EL (cell line): ENCODE measurements at places on chromosomes 11 and 22.

DNA sequence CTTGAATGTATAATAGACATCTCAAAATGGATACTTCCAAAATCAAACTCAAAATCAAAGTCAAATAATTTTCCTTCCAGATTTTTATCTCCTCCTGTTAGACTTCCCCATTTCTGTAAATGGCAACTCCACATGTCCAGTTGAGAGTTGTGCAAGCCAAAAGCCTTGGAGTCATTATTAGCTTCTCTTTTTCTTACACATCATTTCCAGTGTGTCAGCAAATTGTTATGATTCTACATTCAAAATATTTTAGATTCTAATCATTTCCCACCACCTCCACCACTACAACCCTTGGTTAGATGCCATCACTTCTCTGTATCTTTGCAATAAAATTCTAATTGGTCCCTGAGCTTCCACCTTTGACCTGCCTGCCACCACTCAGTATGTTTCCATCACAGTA is 155.7 kb downstream of the CNTN5 start:
- no peak for DNase-seq

DNA sequence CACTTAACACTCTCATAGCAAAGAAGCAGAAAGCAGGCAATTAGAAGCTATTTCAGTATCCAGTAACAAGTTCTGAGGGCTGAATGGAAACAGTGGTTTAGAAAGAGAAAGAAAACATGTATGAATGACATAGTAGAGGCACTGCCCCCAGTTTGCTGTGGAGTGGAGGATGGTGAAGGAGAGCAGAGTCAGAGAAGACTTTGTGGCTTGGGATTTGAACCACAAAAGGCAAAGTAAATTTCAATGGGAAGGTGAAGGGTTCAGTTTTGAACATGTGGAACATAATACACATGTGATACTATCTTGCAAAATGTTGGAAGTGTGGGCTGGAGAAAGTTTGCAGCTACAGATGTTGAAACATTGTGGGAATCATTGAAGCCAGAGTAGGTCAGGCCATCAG is 81.4 kb downstream of the SNX19 start:
- DNase-seq, result no peak

- no peak for DNase-seq
These were observed 30.5 kb upstream of the TTC28 start for GRCh38 chr22:28710107-28710506.

DNA sequence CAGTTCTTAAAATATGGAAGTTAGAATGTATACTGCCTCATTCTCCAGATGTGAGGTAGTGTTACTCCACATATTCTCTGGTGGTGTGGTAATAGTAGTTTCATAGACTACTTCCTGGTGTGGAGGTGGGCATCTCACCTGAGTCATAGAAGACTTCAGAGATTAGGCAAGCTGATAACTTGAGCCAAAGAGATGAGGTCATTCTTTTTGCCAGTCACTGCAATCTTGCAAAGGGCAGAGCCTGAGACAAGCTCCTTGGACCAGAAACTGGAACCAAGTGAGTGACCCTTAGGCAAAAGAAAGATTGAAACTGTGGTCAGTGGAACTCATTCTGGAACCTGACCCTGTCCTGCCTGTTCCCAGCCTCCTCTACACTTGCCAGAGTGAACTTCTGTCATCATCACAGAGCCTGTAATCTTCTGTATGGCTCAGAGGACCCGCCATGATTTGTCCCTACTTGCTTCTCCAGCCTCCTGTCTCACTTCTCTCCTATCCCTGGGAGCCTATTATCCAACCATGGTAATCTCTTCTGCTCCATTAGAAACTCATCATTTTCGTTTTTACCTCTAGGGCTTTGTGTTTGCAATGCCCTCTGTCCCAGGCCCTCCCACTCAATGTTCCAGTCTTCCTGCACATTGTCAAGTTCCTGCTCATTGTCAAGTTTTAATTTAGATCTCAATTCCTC is 10.6 kb upstream of the CCDC83 start:
- peak; percentile 80 for DNase-seq

DNA sequence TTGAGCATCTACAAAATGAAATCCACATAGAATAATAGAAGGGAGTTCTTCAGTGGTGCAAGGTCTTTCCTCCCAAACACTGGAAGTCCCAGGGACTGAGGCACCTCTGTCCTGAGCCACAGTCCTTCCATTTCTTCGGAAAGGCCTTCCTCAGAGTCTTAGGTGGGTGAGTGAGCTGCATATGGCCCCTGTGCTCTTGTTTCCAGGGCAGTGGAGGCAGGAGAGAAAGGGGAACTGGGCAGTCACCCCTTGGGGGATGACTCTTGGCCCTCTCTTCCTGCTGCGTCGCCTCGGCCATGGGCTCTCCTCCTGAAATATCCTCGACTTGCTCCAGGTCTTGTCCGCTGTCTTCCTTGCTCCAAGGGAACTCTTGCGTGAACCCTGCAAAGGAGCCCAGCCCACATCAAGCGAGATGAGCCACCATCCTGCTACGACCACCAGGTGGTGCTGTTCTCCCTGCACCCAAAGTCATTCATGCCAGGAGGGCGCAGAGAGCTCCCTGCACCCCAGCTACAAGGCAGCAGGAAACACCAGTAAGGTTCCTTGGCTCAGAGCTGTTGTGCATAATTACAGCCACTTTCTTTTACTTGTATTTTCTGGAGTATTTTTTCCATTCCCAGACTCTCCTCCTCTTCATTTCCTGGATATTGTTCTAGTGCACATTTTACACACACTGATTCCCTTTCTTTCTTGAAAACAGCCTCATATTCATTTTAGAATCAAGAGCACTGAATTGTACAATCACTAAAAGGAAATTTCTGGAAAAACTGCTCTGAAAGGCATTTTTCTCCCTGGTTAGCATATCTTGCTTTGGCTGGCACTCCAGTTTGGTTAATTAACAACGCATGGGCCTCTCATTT is 397.8 kb downstream of the OPCML start:
- peak; percentile 36 for DNase-seq

GRCh38 chr11:119700030-119700429 is 29.0 kb downstream of the NECTIN1 start:
- no peak for DNase-seq

DNA sequence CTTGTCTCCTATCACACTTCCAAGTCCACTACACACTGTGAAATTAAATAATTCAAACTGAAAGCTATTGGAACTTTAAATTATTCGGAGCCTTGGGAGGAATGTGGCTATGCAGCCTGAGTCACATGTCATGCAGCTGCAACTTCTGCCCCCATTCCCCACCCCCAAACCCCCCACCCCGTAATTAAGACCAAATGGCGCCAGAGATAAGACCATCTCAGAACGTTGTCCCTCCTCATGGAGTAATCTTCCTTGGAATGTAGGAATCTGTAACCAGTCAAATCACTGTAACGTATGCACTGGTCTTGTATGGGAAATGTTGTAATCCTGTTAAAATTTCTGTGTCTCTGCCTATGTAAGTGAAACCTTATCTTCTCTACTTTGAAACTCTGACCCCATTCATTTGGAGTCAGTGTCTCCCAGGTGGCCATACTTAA is 37.0 kb downstream of the GAB2 start:
- peak; percentile 74 for DNase-seq

GRCh38 chr11:75496305-75496752 is 29.4 kb downstream of the GDPD5 start:
- no peak for DNase-seq

- DNase-seq, result no peak
These were observed 591.1 kb downstream of the BRD1 start for GRCh38 chr22:49236541-49237075.

DNA sequence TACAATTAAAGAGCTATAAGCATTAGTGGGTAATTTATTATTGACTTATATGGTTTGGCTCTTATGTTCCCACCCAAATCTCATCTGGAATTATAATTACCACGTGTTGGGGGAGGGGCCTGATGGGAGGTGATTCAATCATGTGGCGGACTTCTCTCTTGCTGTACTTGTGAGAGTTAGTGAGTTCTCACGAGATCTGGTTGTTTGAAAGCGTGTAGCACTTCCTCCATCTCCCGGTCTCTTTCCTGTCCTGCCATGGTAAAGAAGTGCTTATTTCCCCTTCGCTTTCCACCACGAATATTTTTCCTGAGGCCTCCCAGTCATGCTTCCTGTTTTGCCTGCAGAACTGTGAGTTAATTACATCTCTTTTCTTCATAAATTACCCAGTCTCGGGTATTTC is 28.1 kb upstream of the CHORDC1 start:
- DNase-seq, result no peak

GRCh38 chr11:95268391-95268790 is 37.4 kb upstream of the SESN3 start:
- no peak for DNase-seq

DNA sequence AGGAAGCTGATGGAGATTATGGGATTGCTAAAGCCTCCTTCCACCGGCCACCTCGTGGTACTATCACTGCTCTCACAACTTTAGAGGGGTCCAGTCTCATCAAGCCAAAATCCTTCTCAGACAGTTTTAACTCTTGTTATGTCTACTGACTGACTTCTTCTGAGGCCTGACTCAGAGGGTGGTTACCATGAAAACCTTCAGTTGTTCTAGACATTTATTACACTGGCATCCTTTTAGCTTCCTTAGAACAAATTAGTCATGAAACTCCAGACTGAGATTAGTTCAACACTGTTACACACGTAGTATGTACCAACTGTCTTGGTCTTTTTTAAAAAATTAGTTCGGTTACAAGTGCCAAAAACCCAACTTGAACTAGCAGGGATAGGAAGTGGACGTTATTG is 7.5 kb downstream of the DIXDC1 start:
- peak; percentile 61 for DNase-seq

DNA sequence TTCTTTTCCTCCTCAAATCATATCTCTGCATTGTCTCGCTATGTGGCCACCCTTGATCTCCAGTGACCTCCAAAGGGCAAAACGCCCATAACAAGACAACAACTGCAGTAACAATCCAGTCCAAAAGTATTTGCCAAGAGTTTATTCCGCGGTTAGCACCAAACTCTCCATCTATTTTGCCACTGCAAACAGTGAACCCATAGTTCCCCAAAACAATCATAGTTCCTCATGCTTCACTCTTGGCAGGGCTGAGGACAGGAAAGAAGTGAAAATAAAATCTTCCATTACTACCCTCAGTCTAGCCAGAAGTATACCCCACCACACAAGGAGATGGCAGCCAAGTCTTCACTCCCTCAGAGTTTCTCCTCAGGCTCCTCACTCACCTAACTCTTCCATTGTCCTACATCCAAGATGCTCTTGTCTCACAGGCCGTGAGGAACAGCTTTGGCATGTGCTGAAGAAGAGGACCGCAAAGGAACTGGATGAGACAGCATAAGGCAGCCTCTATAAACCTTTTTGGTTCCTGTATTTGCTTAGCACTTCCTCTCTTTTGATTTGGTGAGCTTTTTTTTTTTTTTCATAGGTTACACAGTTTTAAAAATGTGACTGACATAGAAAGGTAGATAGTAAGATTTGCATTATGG is at the start of gene LPXN:
TSS of gene LPXN (minus strand) at position 480 of the 644 bp plus-strand sequence. CDS start at position 396, 84 bp downstream.
- peak; percentile 75 for DNase-seq

GRCh38 chr11:1498262-1498661 is 11.7 kb upstream of the MOB2 start:
- DNase-seq, result no peak

DNA sequence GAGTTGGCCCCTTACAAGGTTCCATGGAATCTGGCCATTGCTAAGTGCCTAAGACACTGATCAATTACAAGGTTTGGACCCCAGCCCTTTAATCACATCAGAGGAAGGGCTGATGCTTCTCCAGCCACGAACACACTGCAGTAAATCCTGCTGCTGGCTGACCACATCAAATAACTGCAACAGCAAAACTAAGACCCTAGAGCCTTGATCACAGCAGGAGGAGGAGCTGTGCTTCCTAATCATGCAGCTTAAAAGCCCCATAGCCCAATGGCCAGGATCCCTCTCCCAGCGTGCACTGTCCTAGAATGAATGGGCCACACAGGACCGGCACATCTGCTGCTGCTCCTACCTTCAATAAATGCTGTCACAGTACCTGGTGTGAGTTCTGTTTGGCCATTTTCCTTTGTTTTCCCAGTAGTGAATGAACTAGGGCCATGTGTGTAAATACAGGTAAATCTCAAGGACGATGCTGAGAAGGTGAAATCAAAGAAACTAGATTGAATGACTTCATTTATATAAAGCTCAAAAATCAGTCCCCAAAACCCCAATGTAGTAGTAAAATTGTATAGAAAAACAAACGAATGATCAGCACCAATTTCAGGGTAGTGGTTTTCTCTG is 12.7 kb downstream of the ZP1 start:
- no peak for DNase-seq

DNA sequence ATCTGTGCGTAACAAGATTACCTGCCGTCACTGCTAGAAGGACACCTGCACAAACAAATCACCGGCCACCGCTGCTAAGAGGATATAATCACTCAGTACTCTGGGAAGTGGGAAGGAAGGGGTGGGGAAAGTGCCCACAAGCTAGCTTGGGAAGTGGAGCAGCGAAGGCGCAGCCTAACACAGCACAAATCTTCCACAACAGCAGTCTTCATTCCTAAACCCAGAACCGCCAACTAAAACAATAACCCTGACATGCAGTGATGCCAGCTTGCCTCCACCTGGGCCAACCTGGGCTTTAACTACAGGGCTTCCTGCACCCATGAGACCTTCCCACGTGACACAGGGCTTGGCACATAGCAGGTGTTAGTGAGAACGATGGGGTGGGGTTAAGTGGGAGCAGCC is 5.1 kb downstream of the DGCR2 start:
- DNase-seq, result no peak

DNA sequence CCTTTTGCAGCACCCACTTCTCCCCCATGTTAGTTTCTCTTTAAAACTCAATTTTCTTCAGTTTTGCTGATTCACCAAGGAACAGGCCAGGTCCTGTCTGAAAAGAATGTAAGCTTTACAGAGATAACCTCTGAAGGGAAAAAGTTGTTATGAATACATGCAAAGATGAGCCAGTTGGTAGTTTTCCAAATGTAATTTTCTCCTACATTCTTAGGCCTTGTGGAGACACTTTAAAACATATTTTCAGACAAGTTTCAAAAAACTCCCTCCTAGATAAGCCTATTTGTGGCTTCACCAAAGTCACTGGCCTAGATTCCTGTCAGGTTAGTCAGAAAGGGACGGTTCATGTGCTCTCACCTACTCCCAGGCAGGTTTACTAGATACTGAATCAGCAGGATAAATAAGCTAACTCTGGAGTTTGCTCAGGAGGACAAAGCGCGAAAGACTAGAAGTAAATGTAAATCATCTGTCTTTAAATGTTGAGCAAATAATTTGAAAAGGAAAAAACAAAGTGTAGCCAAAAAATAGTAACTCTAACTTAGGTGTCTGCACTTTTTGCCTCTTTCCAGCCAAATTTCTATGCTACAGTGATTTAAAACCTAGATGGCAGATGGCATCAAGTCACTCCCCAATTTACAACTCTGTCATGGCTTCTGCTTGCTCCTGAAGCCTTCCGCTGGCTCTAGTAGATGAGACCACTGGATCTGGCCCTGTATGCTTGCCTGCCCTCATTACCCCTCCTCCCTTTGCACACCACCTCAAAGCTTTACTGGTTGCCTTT is 4.9 kb upstream of the ATP6V1E1 start:
- DNase-seq, result peak; percentile 80

- peak; percentile 31 for DNase-seq
These were observed 653 bp downstream of the NAGA start for GRCh38 chr22:42069801-42070516.

- no peak for DNase-seq
These were observed 34.3 kb upstream of the MPPED1 start for GRCh38 chr22:43377548-43377895.

- DNase-seq, result no peak
These were observed 132.0 kb downstream of the MRTFA start for GRCh38 chr22:40504285-40505249.
